CD4-positive, alpha-beta T cell treated with Interleukin-15 for 1 hour (primary cell): ENCODE measurements at places on chromosomes 3 and 15.

DNA sequence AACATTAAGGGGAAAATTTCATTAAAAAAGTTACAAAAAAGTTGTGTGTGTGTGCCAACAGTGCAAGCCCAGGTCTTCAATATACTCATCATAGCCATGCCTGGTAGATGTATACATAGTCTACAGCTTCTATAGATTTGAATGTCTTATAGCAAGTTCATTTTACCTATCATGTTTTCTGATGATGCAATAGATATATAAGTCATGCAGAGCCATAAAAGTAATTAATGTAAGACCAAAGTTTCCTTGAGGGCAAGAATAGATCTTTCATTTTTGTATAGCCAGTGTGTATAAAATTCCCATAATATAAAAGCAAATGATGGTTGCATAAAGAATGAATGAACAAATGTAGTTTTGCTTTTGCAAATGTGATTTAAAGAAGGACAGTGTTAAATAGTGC lies 1138.4 kb downstream of the TBL1XR1 start:
- no peak for DNase-seq

GRCh38 chr3:114899186-114899931 lies 247.7 kb downstream of the ZBTB20 start:
- no peak for DNase-seq

DNA sequence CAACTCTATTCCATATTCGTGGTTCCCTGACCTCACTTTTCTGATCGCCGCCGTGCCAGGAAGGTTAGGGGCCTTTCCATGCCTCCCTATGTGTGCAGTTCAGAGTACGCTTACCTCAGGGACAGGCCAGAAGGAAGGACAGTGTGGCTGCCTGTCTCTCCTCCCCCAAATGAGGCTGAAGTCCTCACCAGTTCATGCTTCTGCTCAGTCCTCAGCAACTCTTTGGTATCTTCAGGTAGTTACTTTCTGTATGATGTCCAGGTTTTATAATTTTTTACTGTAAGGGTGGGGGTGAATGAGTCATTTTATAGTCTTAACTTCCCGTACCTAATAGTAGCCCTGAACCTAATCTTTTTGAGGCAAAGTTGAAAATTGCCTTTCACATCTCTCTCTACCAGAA lies 98.7 kb downstream of the VPS8 start:
- no peak for DNase-seq

DNA sequence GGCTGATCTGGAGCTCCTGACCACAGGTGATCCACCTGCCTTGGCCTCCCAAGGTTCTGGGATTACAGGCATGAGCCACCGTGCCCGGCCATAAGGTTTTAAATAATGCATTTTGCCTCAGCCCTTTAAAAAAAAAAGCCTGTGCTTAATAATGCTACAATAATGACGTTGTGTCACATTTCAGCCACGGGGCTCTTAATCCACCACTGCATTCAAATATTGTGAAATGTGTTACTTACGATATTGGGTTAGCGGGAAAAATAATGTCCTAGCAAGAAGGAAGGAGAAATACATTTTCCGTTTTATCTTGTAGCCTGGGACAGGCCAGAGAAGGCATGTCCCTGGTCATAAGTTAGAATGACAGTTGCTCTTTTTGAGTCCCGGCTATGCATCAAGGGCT lies 17.6 kb downstream of the PAQR5 start:
- no peak for DNase-seq

DNA sequence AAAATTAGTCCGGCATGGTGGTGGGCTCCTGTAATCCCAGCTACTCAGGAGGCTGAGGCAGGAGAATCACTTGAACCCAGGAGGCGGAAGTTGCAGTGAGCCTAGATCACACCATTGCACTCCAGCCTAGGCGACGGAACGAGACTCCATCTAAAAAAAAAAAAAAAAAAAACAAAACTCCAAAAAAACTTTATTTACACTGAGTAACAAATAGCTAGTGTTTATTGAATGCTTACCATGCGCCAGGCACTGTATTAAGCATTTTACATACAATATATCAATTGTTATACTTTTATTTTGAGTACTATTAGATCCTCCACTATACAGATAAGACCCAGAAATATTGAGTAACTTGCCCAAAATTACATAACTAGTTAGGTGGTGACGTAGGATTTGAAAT lies 17.4 kb upstream of the ARIH1 start:
- no peak for DNase-seq
